ENCODE measurements at places on chromosomes 1 and 21.
A peak's percentile ranks its signal among the peaks of the same experiment; 100 is the strongest.

- no peak for DNase-seq
These were observed 47.6 kb upstream of the RGS1 start for GRCh38 chr1:192527950-192528349.

GRCh38 chr1:226778657-226779058, 39.6 kb upstream of the ITPKB start:
- DNase-seq: peak; percentile 98

DNA sequence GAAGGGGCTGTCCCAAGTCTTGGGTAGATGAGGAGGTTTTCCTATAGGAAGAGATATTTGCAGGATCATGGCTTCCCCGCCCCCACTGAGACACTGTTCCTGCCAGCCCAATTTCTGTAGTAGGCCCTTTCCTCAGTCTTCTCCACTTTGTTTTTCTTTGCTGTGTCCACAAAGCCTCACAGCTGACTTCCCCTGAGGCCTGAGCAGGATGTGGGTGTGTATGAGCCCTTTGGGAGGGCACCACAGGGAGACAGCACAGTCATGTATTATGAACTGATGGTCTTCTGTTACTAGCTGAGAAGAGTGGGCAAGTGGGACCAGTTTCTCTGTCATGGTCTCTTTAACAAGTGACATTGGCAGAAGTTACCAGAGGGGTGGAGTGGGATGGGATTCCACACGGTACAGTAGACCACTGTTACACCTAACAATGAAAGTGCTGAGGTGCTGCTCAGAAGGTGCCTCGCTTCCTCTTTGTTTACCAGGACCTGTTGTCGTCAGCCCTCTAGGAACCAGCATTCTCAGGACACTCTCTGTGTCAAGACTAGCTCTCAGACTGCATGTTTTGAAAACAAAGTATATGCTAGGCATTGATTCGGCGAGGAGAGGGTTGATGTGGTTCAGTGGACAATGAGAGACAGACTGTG, 253.8 kb upstream of the HOOK1 start:
- no peak for DNase-seq

- no peak for DNase-seq
These were observed 25.6 kb downstream of the LRRC42 start for GRCh38 chr1:53971718-53972117.

DNA sequence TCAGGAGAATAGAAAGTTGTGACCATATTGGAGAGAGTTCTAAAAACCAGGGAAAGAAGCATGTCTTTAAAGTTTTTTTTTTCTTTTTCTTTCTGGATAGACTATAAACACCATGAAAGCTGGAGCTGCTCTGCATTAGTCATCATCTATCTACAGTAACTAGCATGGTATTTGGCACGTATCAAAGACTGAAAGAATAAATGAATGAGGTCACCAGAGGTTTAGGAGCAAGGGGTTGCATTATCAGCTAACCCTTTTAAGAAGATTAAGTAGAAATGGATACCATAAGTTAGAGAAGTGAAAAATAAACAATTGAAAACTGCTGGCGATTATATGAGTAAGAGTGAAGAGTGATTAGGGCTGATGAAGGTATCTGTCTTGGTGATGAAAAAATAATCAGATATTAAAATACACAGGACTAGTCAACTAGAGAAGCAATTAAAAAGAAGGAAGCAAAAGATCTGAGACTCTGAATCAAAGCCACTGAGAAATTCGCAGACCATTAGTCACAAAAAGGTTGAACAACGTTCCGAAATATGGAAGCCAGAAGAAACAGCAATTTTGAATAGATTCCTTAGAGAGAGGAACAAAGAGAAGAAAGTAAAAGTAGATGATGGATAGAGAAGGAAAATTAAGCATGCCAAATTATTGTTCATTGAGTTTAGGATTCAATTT, 536.4 kb downstream of the DPYD start:
- peak; percentile 75 for DNase-seq

Measured in fibroblast of lung (primary cell).